ENCODE measurements at places on chromosomes 1 and 21.

DNA sequence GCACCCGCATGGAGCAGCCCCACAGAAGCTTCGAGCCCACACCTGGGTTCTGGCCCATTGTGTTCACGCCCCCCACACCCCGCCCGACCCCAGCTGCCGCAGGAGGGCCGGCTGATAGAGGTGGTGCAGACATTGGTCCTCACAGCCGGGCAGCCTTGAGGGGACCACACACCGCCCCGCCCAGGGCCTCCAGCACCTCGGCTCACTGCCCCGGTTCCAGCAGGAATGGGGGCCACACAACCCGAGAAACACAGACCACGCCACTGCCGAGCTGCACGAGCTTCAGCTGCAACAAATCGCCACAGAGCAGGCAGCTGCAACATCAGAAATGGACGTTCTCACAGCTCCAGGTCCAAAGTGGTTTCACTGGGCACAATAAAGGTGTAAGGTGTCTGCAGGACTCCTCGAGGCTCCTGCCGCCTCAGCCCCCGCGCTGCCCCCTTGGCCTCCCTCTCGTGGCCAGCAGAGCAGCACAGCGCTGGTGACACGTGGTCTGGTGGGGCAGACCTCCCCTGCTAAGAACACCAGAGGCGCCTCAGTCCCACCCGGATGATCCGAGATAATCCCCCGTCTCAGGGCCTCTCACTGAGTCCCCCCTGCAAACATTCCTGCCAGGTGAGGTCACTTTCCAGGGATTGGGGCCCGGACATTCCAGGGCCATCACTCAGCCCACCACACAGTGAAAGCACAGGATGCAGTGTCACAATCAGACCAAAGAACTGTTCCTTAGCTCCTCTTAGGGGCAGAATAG is 62.3 kb upstream of the ADARB1 start:
- DNase-seq: no peak
- no peaks in the 10 kb centered on the region for H3K4me1 ChIP-seq
- no peak overlapping the region for H3K27ac ChIP-seq

DNA sequence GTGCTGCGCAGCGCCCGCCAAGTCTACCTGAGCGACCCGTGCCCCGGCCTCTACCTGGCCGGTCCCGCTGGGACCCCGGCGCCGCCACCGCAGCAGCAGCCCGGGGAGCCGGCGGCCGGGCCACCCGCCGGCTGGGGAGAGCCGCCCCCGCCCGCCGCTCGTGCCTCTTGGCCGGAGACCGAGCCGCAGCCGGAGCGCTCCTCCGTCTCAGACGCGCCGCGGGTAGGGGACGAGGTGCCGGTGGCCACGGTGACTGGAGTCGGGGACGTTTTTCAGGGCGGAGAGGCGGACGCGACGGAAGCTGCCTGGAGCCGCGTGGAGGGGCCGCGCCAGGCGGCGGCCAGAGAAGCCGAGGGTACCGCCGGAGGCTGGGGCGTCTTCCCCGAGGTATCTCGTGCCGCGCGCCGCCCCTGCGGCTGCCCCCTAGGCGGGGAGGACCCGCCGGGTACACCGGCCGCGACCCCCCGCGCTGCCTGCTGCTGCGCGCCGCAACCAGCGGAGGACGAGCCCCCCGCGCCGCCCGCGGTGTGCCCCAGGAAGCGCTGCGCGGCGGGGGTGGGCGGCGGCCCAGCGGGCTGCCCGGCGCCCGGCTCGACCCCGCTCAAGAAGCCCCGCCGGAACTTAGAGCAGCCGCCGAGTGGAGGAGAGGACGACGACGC is 646 bp downstream of the IER5 start:
- no peaks in the 10 kb centered on the region for H3K36me3 ChIP-seq
- H3K4me1 ChIP-seq: peaks cover 23% of the 10 kb centered on the region
- no peaks in the 10 kb centered on the region for H3K27me3 ChIP-seq
- peak overlapping the region; percentile 94 for H3K4me3 ChIP-seq
- H3K27ac ChIP-seq: peak overlapping the region; percentile 77
- peak; percentile 53 for DNase-seq

DNA sequence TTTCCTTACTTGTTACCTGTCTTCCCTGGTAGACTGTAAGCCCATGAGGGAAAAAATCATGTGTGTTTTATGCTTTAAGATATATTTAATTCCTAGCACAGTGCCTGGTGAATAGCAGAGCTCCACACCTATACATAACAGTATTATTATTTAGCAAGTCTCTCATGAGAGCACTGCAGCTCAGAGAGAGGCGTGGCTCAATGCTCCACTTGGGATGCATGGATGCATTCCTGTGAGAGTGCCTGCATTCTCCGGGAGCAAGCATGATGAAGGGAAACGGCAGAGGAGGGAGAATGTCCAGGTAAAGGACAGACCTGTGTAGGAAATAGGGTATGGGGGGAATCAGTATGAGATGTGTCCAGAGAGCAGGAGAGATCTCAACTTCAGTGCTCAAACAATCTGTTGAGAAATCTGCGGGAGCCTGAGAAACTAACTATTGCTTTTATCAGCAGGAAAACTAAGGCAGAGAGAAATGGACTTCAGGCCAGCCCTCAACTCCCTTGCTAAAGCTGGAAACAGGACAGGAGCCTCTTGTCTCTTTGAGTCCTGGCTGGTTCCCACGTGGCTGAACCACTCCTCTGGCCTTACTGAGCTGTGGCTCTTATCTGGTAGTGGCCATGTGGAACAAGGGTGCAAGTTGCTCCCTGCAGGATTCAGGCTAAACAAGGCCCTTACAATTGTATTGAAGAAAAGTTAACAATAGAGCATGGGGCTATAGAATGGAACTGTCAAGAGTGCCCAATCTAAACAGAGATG is 113.1 kb downstream of the KCNN3 start:
- no peaks in the 10 kb centered on the region for H3K27me3 ChIP-seq
- no peak for DNase-seq
- no peak overlapping the region for H3K27ac ChIP-seq
- no peaks in the 10 kb centered on the region for H3K4me1 ChIP-seq
- H3K36me3 ChIP-seq: no peaks in the 10 kb centered on the region

DNA sequence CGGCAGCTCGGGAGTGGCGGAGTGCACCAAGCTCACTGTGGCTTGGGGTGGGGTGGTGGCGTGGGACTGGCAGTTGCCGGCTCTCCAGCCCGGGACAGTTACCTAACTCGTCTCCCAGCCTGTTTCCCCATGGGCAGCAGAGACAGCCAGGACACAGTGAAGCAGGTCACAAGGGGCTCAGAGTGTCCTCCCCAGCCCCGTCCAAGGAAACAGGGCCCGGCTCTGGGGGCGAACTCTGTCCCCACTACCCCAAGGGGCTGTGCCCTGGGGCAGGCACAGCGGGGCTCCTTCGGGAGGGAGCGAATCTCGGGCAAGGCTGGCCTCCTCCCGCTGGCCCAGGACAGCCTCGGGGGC is 759 bp downstream of the GPR157 start:
- DNase-seq: no peak
- no peak overlapping the region for H3K27ac ChIP-seq
- H3K27me3 ChIP-seq: peaks cover 21% of the 10 kb centered on the region

DNA sequence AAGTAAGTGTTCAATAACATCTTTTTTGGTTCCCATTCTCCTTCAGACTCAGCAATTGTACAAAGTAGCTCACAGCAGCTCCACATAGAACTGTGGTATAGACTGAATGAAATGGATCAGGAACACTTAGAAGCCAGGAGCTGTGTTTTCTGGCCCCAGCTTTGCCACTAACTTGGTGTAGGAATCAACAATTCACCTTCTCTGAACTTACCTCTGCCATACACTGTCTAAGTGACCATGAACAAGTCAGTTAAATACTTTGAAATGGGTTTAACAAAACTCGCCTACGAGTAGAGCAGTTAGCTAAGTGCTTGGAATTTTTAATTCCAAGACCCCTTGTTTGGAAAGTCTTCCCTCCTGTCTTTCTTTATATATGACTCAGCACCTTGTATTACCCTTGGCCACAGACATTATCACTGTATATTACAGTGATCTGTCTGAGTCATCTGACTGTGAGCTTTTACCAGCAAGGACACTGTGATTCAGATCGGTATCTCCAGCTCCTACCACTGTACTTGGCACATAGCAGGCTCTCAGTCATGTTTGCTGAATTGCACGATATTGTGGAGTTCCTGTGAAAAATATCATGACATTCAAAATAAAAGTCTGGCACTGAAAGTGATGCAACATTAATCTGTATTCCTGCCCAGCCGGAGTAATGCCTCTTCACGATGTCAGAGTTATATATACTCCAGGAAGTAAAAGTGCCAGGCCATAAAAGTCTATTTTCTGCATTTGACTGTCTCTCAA is 101.7 kb upstream of the BEND5 start:
- no peaks in the 10 kb centered on the region for H3K27me3 ChIP-seq
- H3K4me1 ChIP-seq: no peaks in the 10 kb centered on the region
- H3K27ac ChIP-seq: no peak overlapping the region
- H3K4me3 ChIP-seq: no peak overlapping the region
- H3K36me3 ChIP-seq: no peaks in the 10 kb centered on the region

GRCh38 chr1:1435911-1436629 is 580 bp downstream of the VWA1 start:
- peaks cover 54% of the 10 kb centered on the region for H3K27me3 ChIP-seq
- no peak overlapping the region for H3K27ac ChIP-seq
- no peaks in the 10 kb centered on the region for H3K36me3 ChIP-seq
- H3K4me3 ChIP-seq: no peak overlapping the region
- DNase-seq: no peak
- no peaks in the 10 kb centered on the region for H3K4me1 ChIP-seq

DNA sequence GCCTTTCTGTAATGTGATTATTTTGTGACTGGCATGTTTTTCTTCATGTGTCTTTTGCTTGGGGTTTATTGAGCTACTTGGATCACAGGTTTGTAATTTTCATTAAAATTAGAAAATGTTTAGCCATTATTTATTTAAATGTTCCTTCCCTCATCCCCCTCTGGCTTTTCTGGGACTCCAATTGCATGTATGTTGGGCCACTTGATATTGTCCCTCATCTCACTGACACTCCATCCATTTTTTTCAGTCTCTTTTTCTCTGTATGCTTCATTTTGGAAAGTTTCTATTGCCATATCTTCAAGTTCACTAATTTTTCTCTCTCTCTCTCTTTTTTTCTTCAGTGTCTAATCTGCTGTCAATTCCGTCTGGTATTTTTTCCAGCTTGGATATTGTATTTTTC is 390.1 kb downstream of the PRDM2 start:
- no peaks in the 10 kb centered on the region for H3K36me3 ChIP-seq
- no peak for DNase-seq
- no peaks in the 10 kb centered on the region for H3K4me1 ChIP-seq
- H3K27me3 ChIP-seq: no peaks in the 10 kb centered on the region

- no peak for DNase-seq
- no peak overlapping the region for H3K27ac ChIP-seq
- H3K4me3 ChIP-seq: no peak overlapping the region
- H3K4me1 ChIP-seq: no peaks in the 10 kb centered on the region
- no peaks in the 10 kb centered on the region for H3K36me3 ChIP-seq
- no peaks in the 10 kb centered on the region for H3K27me3 ChIP-seq
Observed at GRCh38 chr21:18089786-18090185, 154.8 kb upstream of the CHODL start.

DNA sequence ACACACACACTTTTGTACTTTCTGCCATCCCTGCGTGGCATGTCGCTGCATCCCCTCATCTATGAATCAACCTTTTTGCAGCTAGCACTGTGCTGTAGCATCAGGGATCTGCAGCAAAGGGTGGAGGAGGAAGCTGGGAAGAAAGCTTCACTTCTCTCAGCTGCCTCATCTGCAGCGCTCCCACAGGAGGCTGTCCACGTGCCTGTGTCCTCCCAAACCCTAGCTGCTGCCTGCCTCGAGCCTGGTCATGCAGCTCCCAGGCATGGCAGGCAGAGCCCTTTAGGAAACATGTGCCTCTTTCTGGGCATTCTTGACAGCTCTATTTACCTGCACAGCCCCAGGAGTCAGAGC is 262.1 kb upstream of the SGIP1 start:
- H3K4me1 ChIP-seq: peaks cover 61% of the 10 kb centered on the region
- H3K36me3 ChIP-seq: no peaks in the 10 kb centered on the region
- DNase-seq: no peak
- no peaks in the 10 kb centered on the region for H3K27me3 ChIP-seq
- H3K4me3 ChIP-seq: peak overlapping the region; percentile 10
